ENCODE measurements at places on chromosomes 16 and 17.

DNA sequence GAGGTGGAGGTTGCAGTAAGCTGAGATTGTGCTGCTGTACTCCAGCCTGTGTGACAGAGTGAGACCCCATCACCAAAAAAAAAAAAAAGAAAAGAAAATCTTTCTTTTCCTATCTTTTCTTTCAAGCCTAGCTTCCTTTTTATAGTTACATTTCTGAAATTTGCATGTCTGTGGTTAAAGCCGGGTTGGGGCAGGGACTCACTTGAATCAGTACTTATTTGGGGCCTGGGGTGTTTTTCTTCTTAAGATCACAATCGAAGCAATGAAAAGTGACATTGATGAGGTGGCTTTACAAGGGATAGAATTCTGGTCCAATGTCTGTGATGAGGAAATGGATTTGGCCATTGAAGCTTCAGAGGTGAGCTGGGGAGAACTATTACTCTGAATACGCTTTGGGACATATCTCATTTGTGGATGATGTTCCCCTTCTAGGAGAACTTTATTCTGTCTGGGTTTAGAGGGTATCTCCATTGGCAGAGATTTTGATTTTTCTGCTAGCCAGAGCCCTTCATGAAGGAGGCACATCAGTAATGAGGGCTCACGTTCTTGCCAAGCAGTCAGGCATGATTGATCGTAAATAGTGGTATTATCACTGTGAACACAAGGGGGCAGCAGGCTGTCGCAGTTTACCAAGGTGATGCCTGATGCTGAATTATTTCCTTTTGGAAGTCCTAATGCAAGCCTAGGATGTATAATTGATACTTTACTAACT is 14.3 kb downstream of the KPNB1 start:
- H3K4me1 ChIP-seq = no peaks in the 10 kb centered on the region
- DNase-seq = no peak
- no peaks in the 10 kb centered on the region for H3K27me3 ChIP-seq
- peaks cover 86% of the 10 kb centered on the region for H3K36me3 ChIP-seq
- H3K27ac ChIP-seq = no peak overlapping the region

DNA sequence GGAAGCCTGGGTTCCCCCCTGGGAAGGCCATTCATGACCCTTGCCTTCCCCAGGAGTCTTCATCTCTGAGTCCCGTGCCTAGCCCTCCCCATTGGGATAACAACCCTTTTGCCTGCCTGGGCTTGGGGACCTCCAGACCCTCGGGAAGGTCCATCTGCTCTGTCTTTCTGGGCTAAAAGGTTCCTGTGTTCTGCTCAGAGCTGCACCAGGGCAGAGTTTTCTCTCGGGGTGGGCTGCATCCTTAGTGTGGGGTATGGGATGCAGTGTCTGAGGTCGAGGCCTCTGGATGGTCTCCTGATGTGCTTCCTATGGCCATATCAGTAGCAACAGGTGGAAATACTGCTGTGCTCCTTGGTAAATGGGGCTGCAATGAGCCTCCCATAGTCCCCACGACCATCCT is 22.9 kb upstream of the PLLP start:
- DNase-seq = peak; percentile 61
- peaks cover 5% of the 10 kb centered on the region for H3K4me1 ChIP-seq
- peak overlapping the region; percentile 89 for H3K27ac ChIP-seq
- H3K4me3 ChIP-seq = no peak overlapping the region

DNA sequence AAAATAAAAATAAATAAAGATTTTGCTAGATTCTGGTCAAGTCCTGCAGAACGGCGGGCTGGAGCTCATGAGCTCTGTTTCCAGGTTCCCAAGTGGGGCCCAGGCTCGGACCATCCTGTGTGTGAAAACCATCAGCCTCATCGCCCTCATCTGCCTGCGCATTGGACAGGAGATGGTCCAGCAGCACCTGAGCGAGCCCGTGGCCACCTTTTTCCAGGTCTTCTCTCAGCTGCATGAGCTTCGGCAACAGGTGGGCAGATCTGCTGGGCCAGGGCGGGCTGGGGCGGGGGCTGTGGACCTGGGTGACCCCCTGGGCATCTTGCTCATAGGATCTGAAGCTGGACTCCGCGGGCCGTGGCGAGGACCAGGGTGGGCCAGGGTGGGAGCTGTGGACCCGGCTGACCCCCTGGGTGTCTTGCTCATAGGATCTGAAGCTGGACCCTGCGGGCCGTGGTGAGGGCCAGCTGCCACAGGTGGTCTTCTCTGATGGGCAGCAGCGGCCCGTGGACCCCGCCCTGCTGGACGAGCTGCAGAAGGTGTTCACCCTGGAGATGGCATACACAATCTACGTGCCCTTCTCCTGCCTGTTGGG is 7.8 kb downstream of the WDR81 start:
- DNase-seq = peak; percentile 60
- H3K36me3 ChIP-seq = peaks cover 73% of the 10 kb centered on the region
- H3K27ac ChIP-seq = no peak overlapping the region

GRCh38 chr16:7871371-7871770 is 538.7 kb downstream of the RBFOX1 start:
- no peaks in the 10 kb centered on the region for H3K36me3 ChIP-seq
- no peak for DNase-seq
- no peak overlapping the region for H3K4me3 ChIP-seq
- H3K4me1 ChIP-seq = no peaks in the 10 kb centered on the region
- H3K27ac ChIP-seq = no peak overlapping the region

- no peaks in the 10 kb centered on the region for H3K36me3 ChIP-seq
- H3K27me3 ChIP-seq = no peaks in the 10 kb centered on the region
- DNase-seq = no peak
- no peaks in the 10 kb centered on the region for H3K4me1 ChIP-seq
These were observed 453.3 kb downstream of the WWOX start for GRCh38 chr16:78552716-78553115.

DNA sequence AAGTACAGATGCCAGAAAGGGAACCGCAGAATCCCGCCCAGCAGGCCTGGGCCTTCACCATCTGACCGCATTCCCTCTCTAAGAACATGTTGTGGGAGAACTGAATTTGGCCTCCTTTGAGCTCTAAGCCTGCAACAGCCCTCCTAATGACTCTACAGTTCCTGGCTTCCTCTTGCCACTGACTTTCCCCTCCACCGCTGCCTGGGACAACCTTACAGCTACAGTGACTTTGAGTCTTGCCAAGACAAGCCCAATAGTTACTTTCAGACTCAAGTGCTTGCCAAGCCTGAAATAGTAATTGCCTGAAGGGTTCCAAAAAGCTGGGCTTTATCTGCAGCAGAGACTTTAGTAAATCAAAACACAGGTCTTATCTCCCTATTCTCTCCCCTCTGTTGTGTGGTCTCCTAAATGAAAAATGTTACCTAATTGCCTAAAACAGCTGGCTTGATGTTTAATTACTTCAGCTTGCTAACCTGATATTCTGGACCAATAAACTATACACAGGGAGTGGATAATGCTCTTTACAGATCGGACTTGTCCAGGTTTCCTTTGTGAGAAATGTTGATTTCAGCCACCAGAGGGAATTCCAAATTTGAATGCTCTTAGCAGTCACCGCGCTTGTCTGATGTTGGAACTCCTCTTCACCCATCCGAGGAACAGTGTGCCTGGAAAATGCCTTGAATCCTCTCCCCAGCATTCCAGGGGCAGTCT is 85.1 kb upstream of the TBX2 start:
- no peaks in the 10 kb centered on the region for H3K36me3 ChIP-seq
- H3K27me3 ChIP-seq = no peaks in the 10 kb centered on the region
- peak overlapping the region; percentile 18 for H3K4me3 ChIP-seq
- peak overlapping the region; percentile 79 for H3K27ac ChIP-seq
- peaks cover 40% of the 10 kb centered on the region for H3K4me1 ChIP-seq

All from tibial artery (tissue), 4 donors.